Non-pigmented ciliary epithelial cell (primary cell): ENCODE measurements at places on chromosomes 12 and 14.
A peak's percentile ranks its signal among the peaks of the same experiment; 100 is the strongest.

GRCh38 chr12:2287151-2287550 is 234.4 kb downstream of the CACNA1C start:
- DNase-seq: no peak

DNA sequence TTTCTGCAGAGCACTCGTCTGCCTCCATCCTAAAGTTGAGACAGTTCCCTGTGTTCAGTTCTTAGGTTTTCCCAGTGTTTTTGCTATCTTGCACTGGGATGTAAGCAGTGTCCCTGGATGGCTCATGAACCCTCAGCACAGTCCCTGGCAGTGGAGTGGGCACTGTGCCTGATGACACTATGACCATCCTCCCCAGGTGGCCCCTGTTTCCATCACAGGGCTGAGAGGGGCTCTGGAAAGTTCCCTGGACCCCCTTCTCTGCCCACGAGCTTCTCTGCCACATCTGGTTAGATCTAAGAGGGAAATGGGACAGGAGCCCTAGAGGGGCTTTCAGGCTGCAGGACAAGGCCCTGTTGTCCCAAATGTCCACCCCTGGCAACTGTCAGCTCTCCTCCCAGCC is 249.8 kb upstream of the SFSWAP start:
- no peak for DNase-seq

- no peak for DNase-seq
Measured at GRCh38 chr14:65548878-65549277, 136.3 kb downstream of the FUT8 start.

DNA sequence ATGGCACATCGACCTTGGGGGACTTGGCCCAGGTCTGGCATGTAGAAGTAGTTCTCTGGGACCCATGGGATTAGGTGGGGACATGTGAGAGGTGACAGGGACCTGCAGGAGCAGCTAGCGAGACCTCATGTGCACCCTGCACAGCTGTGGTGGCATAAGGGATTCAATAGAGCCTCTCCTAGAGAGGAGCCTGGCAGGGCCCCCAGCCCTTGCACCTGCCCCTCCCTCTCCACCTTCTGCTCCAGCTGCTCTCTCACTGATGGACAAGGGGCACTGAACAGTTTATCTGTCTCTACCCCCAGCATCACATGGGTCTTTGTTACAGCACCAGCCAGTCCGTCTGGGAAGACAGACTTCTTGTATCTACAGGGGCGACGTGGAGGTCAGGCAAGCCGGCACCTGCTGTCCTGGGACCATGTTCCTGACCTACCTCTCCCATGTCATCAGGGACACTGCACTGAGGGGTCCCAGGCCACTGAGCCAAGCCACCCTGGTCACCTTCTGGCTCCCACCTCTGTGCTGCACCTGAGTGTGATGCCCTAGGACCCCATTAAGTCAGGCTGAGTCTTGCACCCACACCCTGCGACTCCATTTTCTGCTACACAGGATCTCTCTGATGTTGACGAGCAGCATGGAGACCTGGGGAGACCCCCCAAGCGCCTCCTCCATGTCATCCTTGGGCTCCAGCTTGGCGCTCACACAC is 32.6 kb downstream of the DDX11 start:
- no peak for DNase-seq

- DNase-seq: no peak
Measured at GRCh38 chr12:131928080-131928710, 881 bp upstream of the PUS1 start.

DNA sequence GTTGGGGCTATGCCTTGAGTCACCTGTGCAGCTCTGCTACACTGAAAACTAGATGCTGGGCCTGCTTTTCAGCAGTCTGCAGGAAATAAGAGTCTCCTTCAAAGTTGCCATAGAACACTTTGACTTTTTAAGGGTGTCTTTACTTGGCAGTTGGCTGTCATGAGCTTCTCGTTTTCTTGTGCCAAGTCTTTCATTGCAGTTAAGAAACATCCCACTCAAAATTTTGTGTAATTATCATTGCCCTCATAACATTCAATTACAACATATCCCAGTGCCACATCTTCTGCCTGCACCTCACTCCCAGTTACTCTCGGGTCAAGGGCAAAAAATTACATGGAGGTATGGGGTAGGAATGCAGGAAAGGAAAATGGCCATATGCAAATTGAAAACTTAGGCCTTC is 29.1 kb downstream of the GPR65 start:
- no peak for DNase-seq

GRCh38 chr12:59142183-59142790 is 222.0 kb upstream of the LRIG3 start:
- no peak for DNase-seq

- DNase-seq: peak; percentile 41
Measured at GRCh38 chr12:128069359-128069997, 197.5 kb upstream of the TMEM132C start.

DNA sequence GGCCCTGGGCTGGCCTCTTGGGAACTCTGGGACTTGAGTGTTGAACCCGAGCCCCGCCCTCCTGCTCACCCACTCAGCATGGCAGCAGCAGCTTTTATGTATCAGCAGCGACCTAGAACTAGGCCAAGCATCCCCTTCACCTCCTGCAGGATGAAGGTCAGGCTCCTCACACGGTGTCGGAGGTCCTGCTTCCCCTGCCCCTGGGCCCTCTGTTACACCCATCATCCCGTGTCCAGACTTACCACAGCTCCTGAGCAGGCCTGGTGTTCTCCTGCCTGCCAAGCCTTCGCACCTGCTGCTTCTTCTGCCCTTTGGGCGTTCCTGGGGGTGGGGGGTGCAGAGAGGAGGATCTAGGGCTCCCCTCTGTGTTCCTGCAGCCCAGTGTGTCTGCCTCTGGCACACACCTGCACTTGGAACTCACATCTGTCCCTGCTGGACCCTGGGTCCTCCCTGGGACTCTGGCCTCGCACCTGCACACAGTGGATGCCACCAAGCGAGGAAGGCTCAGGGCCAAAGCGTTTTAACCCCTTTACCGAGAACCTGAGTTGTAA is 80.3 kb downstream of the PAPOLA start:
- DNase-seq: no peak

- DNase-seq: no peak
Measured at GRCh38 chr14:100737526-100737925, 10.8 kb downstream of the DLK1 start.

GRCh38 chr14:71324767-71325272 is 417.6 kb downstream of the PCNX1 start:
- no peak for DNase-seq

- no peak for DNase-seq
Measured at GRCh38 chr12:90543374-90543773, 411.6 kb downstream of the CCER1 start.

GRCh38 chr12:44034906-44035305 is 199.0 kb downstream of the TMEM117 start:
- no peak for DNase-seq

DNA sequence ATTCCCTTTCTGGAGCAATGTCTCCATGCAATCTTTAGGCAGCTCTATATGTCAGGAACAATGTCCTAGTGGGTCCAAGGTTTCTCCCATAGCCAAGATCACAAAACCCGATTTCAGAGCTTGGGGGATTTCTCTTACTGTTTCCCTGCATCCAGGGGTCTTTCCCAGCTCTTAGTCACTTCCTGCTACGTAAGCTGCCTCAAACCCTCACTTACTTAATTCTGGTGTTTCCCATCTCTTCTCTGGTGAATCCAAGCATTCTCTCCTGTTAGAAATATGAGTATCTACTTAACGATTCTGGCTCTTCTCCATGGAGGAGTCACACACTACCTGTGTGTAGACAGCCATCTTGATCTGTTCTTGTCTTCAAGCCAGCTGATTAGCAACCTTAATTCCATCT is 80.0 kb downstream of the IFNG-AS1 start:
- DNase-seq: no peak

DNA sequence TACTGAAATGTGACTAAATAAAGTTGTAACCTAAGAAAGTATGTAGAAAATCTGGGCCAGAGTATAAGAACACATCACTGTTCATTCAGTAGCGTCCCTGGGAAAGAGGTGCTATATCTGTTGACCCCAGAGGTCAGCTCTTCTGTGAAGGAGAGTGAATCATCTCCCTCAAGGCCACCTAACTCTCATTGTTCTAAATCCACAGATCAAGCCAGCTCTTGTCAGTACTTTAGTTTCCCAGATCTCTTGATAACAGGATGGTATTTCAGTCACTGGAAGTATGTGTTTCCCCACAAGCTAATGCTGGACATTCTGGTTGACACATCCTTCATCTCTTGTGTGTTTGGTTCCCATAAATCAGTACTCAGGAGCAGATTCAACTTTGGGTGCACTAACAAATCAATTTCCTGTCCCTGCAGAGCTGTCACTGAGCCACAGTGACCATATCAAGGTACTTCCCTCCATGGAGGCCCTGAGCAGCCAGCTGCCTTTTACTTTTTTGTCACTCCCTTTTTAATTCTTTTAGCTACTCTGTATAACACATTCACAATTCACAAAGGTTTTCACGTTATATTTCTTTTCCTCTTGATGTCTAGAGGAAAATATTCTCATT is 7.8 kb downstream of the KRT1 start:
- no peak for DNase-seq

GRCh38 chr14:34845869-34846268 is 29.3 kb downstream of the BAZ1A start:
- no peak for DNase-seq

DNA sequence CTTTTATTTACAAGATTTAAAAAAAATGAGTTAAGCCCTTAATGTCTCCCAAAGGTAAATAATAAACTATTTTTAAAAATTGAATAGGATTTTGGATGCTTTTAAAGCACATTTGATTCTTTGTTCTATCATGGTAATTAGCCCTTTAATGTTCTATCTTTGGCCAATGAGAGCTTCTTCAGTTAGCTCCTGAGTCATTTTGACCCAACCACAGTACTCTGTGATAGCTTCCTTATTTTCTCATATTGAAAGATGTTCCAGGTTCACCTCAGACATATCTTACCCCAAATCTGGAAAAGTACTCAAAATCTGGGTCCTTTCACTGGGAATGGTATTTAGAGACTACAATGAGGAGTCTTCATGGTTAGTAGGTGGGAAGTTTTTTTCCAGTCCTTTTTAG is 98.0 kb downstream of the MYRFL start:
- DNase-seq: no peak

- no peak for DNase-seq
Measured at GRCh38 chr14:57961786-57962060, 95.8 kb upstream of the SLC35F4 start.

GRCh38 chr12:74897425-74898211 is 312.0 kb downstream of the KCNC2 start:
- DNase-seq: no peak

GRCh38 chr12:71685914-71686657 is at the start of gene TMEM19:
TSS of gene TMEM19 (plus strand) at chr12:71686082. CDS start at chr12:71686681, 599 bp downstream.
- DNase-seq: peak; percentile 60

DNA sequence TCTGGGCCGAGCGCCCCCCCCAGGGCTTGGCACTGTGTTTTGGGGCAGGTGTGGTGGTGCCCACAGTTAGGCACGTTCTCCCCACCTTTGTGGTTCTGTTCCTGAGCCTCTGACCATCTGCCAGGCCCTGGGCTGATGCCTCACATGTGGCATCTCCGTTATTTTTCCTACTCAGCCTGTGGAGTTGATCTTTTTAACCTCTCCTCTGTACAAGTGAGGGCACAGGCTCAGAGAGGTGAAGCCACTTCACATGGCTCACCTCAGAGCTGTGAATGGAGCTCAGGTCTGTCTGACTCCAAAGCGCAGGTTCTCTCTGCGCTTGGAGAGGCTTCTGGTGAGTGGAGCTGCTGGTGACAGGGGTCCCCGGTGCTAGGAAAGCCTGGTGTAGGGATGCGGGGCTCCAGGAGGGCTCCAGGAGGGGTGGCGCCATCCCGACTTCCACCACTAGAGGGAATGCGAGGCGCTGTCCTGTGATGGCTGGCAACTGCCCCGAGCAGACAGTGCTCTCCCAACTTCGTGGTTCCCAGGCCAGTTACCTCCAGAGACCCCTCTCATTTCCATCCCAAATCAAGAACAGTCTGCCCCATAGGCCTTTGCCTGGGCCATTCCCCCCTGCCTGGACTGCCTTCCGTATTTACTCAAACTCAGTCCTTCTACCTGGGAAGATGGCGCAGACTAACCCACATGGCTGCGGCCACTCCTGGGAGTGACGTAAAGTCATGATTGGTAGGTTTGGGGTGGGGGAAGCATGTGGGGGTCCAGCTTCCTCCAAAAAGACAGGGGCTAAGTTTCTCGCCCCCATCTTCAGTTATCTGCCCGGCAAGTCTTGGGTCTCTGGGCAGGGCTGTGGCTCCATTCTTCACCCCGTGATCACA is 9.9 kb downstream of the BCL7A start:
- DNase-seq: no peak

- DNase-seq: no peak
Measured at GRCh38 chr12:63919756-63920155, 75.3 kb downstream of the SRGAP1 start.

DNA sequence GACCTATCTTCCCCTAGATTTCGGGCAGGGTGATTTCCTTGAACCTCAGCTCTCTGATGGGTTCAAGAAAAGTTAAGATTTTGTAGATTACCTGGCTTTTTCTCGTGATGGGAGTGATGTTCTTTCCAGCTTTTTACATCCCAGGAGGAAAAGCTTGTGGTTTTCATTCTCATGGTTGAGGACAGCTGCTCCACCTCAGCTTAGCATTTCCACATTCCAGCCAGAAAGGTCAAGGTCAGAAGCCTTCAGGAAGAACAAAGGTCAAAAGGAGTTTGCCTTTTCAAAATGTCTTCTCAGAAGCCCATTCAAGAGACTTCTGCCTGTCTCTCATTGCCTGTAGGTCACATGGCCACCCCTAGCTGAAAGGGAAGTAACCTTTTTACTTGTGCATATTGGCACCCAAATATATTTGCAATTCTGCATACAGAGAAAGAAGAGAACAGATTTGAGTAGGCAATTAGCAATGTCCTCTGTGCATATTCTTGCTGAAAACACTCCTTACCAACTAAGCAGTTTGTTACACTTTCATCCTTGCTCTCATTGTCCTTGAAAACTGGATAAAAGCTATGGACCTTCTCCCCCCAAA is 6.6 kb upstream of the ADGRD1 start:
- no peak for DNase-seq

- peak; percentile 81 for DNase-seq
Measured at GRCh38 chr14:22850944-22851764, 14.8 kb downstream of the MMP14 start.

GRCh38 chr12:105402366-105402765 is 71.9 kb downstream of the C12orf75 start:
- DNase-seq: no peak

GRCh38 chr14:91127924-91128323 is 14.1 kb downstream of the DGLUCY start:
- no peak for DNase-seq

- no peak for DNase-seq
Measured at GRCh38 chr12:102513739-102514138, 33.4 kb upstream of the IGF1 start.

DNA sequence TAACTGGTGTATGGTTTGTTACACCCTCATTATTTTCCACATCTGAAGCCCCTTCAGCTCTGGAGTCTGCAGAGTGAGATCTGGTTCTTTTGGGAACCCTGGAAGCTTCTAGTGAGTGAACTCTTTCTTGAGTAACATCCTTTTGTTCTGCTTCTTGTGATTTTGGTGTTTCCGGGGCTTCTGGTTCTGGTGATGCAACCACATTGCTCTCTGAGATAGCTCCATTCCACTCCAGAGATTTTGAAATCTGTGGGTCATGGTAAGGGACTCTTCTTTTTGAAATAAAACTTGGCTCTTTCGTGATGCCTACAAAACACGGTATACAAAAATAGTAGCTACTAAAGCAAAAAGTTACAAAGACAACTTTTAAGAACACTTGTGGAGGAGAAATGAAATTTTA is 5.4 kb downstream of the MDM1 start:
- DNase-seq: no peak
